NCI-H146 (cell line): ENCODE measurements at places on chromosomes 7 and 10.

DNA sequence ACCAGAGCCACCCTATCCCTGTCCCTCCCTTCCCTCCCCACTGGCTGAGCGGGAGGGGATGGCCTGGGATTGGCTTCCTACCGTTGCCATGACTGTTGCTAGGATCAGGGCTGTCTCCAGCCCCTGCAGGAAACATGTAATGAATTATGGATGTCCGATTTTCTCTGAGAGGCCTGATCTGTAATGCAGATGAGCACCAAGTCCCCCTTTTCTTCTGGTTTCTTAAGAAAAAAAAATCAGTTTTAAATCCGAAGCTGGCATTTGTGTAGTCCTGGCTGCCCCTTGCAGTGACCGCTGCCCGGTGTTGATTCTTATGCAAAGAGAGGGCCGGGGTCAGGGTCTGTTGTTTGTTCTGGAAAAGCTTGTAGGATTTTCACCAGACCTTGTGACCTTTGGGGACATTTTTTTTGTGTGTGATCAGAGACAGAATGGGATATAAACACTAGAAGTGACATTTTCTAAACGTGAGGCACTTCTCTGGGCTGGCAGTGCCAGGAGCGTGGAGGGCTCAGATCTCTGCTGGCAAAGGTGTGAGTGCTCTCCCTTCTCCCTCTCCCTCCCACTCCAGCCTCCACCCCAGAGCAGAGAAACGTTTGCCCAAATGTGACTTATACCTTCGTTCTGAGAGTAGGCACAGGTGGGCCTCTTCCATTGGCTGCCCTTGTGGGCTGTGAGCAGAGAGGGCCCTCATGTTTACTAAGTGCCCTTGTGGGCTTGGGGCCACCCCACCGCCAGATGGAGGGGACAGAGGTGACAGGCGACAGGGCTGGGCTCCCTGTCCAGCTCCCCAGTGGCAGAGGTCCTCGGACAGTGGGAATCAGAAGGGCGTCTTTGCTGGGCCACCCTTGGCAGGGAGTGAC, 127.5 kb downstream of the DNAJB6 start:
- no peak for DNase-seq

- DNase-seq: peak; percentile 23
Measured at GRCh38 chr7:35032166-35032565, 5.1 kb downstream of the DPY19L1 start.

DNA sequence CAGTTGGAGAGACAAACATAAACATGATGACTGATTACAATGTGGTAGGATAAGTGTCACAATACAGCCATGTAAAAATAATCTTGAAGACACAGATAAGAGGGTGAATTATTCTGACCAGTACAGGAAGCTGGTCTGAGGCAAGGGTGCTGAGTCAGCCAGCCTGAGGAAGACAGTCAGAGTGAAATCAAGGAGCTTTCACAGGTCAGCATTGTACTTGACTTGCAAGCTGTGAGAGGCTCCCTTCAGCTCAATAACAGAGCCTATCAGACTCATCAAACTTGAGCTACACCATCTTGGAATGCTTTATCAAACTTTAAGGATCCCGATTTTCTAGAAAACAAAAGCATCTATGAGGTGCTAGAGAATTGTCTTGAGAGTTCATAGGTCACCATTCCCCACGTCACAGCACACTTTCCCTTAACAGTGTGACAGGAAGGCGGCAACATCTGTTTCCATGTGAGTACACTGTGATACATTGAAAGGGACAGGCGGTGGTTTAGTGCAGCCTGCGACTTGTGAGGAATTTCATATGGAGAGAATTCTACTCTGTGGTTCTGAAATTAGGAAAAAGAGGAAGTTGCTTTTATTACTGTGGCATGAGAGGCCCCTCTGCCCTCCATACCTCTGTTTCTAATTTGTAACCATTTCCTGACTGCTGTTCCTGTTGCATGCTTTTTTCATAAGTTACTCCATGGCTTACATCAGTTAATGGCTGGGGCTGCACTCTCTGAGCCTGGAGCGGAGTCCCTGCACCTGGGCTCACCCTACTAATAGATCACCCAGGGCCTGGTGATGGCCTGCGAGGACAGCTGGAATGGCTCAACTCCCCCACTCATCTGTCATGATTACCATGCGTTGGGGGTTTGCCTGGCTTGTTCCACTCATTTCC, 417.1 kb downstream of the SUGCT start:
- no peak for DNase-seq

DNA sequence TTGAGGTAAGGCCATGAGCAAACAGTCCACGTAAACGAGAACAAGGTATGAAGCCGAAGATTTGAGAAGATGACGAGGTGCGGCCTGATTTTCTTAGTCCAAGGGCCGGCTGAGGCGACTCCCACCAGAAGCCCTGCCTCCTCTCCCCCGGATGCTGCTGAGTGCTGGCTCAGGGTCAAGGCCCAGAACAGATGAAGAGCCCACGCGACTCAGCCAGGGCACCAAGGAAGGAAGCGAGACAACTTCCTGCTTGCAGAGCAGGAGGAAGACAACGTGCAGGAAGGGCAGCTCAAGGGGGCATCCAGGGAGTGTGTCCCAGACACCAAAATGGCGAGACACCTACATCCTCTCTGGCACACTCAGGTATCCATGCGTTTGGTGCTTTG, 99.5 kb downstream of the CYTH3 start:
- no peak for DNase-seq

GRCh38 chr7:91789558-91789957, 90.9 kb downstream of the MTERF1 start:
- DNase-seq: no peak

- no peak for DNase-seq
Measured at GRCh38 chr7:84202855-84203254, 8.3 kb upstream of the SEMA3A start.

GRCh38 chr10:4181621-4182049, 396.6 kb upstream of the KLF6 start:
- DNase-seq: no peak

DNA sequence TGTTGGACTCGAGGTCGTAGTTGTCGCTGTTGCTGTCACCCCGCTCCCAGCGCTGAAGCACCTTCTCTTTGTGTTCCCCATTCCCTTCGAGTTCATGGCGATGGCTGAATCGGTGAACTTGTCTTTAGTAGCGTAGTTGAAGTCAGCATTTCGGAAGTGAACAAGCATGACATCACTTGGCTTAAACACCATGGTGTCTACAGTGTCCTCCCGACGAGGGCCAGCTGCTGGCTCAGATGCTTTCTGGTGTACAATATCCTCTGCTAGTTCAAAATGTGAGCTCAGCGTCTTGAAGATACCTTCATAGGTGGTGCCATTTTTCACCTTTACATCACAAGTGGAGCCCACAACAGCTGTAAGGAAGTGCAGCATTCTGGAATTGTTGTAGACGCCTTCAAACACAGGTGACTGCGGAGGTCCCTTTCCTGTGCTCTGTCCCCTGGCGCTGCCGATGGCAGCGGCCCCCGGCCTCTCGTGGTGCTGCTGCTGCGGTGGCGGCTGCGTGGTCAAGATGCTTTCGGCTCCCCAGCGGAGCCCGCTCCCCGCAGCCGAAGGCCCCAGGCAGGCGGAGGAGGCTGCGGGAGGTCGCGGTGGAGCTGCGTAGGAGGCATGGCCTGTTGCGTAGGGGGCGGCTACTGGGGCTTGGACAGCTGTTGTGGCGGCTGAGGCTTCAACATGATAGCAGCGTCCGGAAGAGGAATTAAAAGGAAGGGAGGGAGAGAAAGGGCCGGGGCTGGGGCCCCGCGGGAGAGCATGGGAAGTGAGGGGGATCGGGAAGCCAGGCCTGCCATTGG, 59.3 kb downstream of the ANKMY2 start:
- DNase-seq: no peak

- DNase-seq: no peak
Measured at GRCh38 chr7:29840701-29841100, 34.4 kb downstream of the WIPF3 start.

- peak; percentile 28 for DNase-seq
Measured at GRCh38 chr10:28681291-28681763, 4.0 kb downstream of the BAMBI start.

DNA sequence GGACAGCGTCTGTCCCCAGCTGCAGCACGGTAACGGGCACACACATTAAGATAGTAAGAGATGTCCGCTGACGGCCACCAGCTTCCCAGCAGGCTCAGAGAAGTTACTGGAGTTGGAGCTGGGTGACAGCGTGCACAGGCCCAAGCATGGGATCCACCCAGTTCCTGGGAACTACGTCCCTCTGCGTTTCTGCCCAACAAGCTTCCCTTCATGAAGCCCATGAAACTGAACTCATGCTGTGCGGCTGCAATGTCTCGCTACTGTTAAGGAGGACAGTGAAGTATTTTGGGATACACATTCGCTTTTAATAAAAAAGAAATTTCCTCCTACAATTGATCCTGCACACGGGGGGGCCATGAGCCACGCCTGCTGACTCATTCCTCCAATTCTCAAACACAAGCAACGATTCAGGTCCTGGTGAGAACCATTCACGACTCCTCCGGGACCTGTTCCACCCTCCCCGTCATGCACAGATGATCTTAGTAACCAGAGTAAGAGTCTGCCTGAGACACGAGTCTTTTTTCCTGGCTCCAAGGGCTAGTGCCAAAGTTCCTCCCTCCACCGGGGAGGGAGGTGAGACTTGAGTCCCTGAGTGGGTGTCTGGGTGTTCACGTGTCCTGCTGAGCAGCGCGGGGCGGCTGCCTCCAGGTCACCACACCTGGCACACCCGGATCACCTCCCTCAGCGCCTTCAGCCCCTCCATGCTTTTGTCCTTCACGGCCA, 2.6 kb downstream of the PSMG3 start:
- DNase-seq: no peak

- DNase-seq: no peak
Measured at GRCh38 chr10:30828164-30828563, 198.6 kb upstream of the LYZL2 start.

DNA sequence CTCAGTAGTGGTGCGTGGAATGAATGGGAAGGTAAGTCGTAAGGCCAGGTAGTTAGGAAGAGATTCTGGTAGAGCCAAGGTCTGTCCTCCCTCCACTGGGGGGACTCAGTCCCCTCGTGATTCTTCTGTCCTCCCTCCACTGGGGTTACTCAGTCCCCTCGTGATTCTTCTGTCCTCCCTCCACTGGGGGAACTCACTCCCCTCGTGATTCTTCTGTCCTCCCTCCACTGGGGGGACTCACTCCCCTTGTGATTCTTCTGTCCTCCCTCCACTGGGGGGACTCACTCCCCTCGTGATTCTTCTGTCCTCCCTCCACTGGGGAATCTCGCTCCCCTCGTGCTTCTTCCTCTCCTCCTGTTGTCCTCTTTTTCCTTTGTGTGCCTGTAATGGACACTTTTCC, 125.1 kb downstream of the CELF2 start:
- DNase-seq: no peak

DNA sequence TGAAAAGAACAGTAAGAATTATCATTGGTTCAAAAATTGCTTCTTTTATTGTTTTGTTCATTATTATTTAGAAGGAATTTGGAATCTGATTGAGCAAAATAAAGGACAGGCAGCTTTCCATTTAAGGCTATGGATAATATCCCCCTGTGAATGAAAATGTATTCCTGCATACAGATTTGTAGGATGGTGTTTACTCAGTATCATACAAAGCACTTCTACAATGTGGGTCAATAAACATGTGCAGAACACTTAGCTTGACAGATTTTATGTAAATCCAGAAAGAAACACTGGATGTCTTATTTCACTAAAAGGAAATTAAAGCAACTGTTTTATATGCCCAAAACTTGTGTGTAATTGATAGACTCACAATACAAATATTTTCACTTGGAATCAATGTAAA, 189.7 kb downstream of the THSD7A start:
- no peak for DNase-seq

DNA sequence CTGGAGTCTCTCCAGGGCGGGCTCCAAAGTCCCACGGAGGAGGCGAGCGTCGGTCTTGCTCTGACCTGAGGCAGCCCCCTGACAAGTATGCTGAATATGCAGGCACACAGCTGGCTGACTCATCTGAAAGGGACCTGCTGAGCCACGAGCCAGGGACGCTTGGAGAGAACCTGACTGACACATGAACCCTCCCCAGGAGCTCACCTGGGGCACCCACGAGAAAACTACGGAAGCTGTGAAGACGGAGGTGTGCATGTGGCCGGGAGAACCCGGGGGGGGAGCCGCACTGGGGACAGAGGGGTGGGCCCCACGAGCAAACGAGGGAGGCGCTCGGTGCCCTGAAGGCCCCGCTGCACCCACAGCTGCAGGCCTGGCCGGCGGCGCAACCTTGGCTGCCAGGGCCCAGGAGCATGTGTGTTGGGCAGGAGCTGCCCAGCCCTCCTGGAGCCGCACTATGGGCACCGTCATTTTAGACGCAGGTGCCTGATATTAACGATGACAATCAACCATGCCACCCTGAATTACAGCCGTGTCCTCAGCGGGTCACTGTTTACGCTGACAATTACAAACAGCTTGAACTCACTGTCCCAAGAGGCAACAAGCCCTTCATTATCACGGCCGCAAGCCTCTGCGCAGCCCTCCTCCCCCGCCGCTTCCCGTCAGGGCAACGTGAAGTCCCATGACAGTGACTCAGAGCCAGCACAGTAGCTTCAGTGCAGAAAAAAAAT, 64.7 kb downstream of the DIP2C start:
- DNase-seq: peak; percentile 97

GRCh38 chr10:14731875-14732512, 42.7 kb downstream of the FAM107B start:
- peak; percentile 98 for DNase-seq

GRCh38 chr7:143980746-143981510, 19.2 kb upstream of the OR6B1 start:
- DNase-seq: no peak

GRCh38 chr7:95609277-95609971, 13.1 kb upstream of the PDK4 start:
- peak; percentile 69 for DNase-seq

GRCh38 chr10:99660662-99661376, 1.5 kb downstream of the ENTPD7 start:
- no peak for DNase-seq

DNA sequence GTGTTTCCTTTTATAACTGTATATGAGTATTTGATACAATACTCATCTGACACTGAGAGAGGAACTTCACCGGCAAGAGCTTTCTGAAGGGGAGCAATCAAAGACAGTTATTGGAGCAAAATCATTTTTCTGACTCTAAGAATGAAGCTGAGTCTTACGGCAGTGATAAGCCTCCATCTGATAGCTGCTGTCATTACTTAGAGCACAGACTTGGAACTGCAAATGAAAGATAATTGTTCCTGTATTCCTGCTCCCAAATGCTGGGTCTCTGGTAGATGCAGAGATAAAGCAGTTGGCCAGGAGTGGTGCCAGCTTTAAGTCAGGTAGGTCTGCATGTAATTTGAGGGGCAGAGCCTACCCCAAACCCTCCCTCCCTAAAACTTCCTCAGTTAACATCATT, 2.3 kb upstream of the PALS2 start:
- DNase-seq: no peak
